Glomerular endothelial cell (primary cell): ENCODE measurements at places on chromosomes 5 and 9.

DNA sequence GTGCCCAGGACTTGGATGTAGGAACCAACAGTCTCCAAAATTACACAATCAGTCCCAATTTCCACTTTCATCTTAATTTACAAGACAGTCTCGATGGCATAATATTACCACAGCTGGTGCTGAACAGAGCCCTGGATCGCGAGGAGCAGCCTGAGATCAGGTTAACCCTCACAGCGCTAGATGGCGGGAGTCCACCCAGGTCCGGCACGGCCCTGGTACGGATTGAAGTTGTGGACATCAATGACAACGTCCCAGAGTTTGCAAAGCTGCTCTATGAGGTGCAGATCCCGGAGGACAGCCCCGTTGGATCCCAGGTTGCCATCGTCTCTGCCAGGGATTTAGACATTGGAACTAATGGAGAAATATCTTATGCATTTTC is 837 bp downstream of the PCDHB2 start:
- DNase-seq: no peak

DNA sequence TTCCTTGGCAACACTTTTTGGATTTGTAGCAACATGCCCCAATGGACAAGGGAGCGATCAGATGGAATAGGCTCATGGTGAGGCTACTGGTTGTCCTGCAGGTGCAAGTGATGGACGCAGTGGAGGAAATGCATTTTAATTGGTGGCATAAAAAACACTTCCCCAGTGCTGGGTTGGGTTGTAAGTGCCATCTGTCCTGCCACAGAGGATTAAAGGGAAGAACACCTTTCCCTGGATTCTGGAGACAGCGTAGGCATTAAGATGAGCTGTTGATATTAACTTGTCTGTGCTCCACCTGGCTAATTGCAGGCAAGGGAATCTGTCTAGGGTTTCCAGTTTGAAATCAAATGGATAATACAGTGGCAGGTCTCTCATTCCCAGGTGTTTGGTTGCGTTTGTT is 173.4 kb downstream of the ZNF462 start:
- no peak for DNase-seq

GRCh38 chr5:180439911-180440769 is 54.0 kb upstream of the CNOT6 start:
- DNase-seq: no peak

DNA sequence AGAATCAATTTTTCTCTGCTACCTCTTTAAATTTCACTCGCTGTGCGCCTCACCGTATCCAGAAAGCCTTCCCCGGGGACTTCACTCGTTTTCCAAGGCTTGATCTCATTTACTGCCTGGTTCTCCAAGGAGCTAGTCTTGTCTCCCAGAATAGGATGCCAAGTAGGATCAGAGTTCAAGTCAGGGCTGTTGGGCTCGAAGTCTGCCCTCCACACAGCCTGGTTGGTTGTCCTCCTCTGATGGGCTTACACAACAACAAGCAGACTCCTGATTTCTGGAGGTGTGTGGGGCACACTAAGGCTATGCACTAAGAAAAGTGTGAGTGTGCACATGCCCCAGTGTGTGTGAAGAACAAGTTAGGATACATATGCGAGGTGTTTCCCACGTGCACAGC is 14.0 kb upstream of the TNIP1 start:
- no peak for DNase-seq

GRCh38 chr9:92671323-92671722 is 1.4 kb upstream of the IPPK start:
- DNase-seq: peak; percentile 73

DNA sequence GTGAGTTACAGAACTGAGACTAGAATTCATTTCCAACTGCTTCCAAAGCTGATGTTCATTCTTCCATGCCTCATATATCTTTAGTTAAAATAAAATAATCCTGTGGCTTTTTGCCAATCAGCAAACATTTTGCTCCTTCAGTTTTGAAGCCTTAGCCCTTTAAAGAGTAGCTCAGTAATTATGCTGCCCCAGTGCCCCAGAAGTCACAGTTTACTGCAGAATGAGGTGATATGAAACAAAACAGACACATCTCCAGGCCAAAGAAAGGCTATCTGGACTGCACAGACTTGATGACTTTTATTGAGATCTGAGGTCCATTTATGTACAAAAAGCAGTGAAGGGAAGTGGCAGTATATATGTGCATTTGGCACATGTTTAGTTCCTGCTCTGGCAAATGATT is 285.8 kb upstream of the ZNF462 start:
- no peak for DNase-seq

GRCh38 chr5:173271419-173271818 is 36.4 kb upstream of the NKX2-5 start:
- DNase-seq: no peak

DNA sequence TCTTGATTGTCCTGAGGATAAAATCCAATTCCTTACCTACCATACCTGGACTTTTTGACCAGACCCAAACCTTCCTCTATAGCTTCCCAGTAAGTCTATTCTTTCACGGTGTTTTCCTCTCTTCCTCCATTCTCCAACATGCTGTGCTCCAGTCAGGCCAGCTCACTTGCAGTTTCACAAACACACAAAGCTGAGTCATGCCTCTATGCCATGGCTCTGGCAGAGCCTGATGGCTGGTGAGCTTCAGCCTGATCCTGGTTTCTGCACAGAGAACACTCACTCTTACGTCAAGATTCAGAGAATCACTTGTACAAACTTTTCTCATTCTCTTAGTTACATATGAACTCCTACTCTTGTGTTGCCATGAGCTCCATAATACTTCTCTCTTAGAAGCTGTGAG is 27.7 kb upstream of the PAX5 start:
- DNase-seq: no peak

GRCh38 chr5:135053278-135053677 is 19.2 kb upstream of the PITX1 start:
- DNase-seq: no peak

DNA sequence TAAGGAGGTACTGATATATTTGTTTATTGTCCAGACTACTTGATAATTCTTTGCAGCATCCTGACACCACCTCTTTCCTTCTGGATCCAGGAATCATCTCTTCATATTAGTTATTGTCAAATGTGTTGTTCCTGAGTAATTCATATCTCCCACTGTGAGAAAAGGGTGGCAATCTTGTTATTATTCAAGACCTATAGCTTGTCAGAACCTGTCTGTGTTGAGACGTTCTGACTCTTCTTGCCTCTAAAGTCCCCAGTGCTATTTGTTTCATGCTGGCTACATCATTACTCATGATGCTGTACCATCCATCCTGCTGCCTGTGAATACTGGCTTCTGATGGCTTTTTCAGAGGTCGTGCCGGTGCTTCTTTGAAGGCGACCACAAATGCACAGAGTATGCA is 68.7 kb upstream of the TAF11L2 start:
- no peak for DNase-seq

DNA sequence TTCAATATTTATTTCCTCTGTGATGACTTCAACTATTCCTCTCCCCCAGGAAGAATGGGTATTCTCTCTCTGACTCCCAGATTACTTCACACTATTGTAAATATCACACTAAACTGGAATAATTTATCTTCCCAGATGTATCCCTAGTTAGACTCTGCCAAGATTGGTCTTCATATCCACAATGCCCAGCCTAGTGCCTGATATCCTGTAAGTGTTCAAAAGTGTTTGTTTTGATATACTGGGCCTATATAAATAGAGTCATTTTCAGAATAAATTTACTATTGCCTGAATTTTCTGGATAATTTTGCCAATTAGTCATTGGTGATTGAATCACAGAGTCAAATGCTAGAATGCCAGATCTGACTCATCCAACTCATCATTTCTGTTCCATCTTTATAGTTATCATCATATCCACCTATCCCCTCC is 143.7 kb upstream of the TNC start:
- DNase-seq: no peak

GRCh38 chr9:78463750-78464149 is 166.8 kb downstream of the PSAT1 start:
- no peak for DNase-seq
